Fibroblast of the aortic adventitia (primary cell): ENCODE measurements at places on chromosomes 2 and 18. TPM values are rescaled to one million over a fixed set of nuclear protein-coding genes. Genes with fewer than 3 reads are reported as not detected.

GRCh38 chr2:163264341-163264740 lies 425.8 kb upstream of the KCNH7 start:
- DNase-seq, result peak; percentile 77

DNA sequence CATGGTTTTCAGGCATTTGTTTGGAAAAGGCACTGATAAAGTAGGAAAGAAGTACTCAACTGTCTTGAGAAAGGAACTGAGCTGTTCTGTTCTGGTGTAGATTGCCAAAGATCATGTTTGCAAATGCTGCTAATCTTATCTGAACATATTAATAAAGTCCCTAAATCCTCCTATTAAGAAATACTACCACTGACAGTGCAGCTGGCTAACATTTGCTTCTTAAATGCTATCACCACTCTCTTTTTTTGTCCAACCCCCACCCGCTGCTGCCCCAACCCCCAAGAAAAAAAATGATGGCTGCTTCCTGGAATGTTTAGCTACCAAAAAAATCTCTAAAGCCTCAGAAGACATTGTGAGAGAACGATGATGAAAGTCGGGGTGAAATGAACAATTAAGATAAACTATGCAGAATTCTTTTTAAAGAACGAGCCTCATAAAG lies 130.7 kb downstream of the CCBE1 start:
- peak; percentile 96 for DNase-seq

DNA sequence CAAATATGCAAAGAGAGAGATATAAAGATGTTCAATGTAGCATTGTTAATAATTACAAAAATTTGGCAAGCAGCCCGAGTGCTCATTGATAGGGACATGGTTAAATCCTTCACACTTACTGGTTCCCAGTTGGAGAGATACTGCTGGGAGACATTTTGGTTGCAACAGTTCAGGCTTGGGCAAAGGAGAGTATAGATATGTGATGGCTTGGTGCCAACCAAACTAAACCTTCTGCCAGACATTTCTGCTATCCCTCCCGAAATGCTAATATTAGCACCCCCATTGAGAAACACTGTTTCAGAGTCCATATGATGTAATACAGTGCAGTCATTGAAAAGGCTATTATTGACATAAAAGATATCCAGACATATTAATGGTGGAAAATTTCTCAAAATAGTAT lies 11.5 kb downstream of the GEN1 start:
- DNase-seq, result peak; percentile 41

DNA sequence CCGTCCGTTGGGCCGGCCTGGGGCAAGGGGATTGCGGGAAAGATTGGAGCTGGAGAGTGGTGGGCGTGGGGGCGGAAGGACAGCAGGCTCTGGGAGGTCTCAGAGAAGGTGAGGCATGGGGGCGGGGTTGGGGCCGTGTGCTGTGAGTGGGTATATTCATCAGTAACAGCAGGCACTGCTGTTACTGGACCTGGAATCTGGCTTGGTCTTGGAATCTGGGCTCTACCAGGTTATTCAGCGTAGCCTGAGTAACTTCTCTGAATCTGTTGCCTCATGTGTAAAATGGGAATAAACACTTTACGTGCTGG lies 435 bp downstream of the RNF181 start:
- DNase-seq, result no peak

- peak; percentile 74 for DNase-seq
Measured at GRCh38 chr2:241965931-241966412, 96.4 kb downstream of the RTP5 start.

DNA sequence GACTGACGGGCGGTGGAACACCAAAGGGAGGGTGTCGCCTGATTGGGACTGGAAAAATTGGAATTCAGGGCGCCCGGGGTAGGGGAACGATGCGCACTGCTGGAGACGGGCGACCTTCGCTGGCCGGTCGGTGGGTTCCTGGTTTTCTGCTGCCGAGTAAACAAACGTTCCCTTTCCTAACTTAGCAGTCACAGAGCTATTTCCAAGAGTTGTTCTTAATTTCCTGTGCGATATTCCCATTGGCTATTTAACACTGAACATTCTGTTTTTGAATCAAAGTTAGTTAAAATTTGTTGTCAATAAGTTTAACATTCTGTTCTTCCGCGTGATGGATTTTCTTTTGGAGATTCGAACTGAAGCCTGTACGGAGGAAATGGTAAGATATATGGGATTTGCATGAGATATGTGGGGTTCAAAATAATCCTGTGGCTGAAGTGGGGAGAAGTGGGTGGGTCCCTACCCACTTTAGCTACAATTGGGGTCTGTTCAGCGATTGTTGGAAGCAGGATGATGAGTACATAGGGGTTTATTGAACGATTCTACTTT lies 862 bp downstream of the C18orf54 start:
- DNase-seq, result peak; percentile 31

The SETBP1 gene
- total RNA-seq, result 10.5 and 15.0 TPM in 2 replicates

The SOWAHC gene
- total RNA-seq, result 9.3 and 14.6 TPM in 2 replicates

The ZNF516 gene
- total RNA-seq, result 10.8 and 21.9 TPM in 2 replicates

The LIMS4 gene
- 4.7 and 6.1 TPM in 2 replicates for total RNA-seq

The CDH7 gene
- not detected in 2 replicates for total RNA-seq

The ITGB1BP1 gene
- total RNA-seq, result 34.8 and 80.9 TPM in 2 replicates

The AFF3 gene
- 4.2 TPM in 1 of 2 replicates, not detected in the other for total RNA-seq
